AG20443 (cell line): ENCODE measurements at places on chromosomes 11 and 22.

GRCh38 chr11:125777309-125777708 lies 1.3 kb downstream of the PATE2 start:
- DNase-seq, result peak; percentile 28

DNA sequence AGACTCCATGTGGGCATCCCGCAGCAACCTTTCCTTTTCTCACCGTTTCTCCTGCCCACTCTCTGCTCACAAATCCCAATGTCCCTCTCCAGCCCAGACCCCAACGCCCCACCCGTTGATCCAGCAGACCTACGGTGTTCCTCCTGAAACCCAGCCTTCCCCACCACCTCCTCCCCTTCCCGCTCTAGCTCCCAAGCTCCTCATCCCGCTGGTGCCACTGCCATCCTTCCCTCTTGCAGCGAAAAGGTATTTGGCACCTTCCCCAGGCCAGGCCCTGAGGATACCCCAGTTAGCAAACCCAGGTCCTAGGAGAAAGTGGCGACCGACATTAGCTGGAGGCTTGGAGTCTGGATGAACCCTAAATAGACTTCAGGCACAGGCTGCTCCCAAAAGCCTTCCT lies 84.0 kb upstream of the RTL6 start:
- no peak for DNase-seq

- DNase-seq, result no peak
These were observed 26.6 kb upstream of the OSBPL5 start for GRCh38 chr11:3191586-3192324.

GRCh38 chr11:66480117-66480938 lies at the start of gene DPP3:
Gene DPP3, plus strand, starts transcription at chr11:66480434. Its CDS starts 1,767 bp downstream, at chr11:66482201.
- DNase-seq, result peak; percentile 100

DNA sequence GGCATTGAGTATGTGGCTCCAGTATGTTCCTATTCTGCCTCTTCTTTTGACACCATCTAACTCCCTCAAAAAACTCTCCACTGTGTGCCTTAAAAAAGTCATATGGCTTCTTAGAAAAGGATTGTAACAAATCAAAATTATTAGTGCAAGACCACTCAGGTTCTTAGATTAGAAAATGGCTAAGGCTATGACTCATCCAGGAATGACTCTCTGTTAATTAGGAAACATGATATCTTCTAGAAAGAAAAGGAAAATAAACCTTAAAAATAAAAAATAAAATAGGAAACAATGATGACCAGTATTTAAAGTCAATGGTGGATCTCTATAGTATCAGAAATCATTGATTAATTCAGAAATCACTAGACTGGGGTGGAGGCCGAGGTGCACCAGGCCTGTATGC lies 21.7 kb downstream of the SLC25A17 start:
- no peak for DNase-seq

GRCh38 chr11:86124251-86125233 lies 55.7 kb upstream of the PICALM start:
- no peak for DNase-seq

DNA sequence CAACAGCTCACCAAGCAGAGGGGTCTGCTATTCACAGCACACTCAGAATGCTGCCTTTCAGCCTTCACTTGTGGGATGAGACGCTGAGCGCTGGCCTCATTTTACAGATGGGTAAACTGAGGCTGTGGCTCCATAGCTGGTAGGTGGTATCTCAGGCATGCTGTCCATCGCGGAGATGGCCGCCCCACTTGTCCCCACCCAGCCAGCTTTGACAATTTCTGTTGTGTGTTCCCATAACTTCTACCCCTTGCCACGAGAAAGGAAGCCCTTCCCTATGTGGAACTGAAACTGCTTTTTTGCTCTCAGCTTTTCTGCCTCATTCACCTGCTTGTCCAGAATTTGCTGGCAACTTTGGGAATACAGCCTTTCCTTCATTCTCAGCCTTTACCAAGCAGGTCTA lies 36.1 kb upstream of the NNMT start:
- no peak for DNase-seq

GRCh38 chr22:37623075-37624016 lies 14.7 kb downstream of the GGA1 start:
- peak; percentile 86 for DNase-seq
